ENCODE measurements at places on chromosomes 1 and 21.

- no peak for DNase-seq
Observed at GRCh38 chr1:100456880-100457279, 81.1 kb upstream of the GPR88 start.

- no peak for DNase-seq
Observed at GRCh38 chr1:180397175-180397574, 105.2 kb downstream of the ACBD6 start.

DNA sequence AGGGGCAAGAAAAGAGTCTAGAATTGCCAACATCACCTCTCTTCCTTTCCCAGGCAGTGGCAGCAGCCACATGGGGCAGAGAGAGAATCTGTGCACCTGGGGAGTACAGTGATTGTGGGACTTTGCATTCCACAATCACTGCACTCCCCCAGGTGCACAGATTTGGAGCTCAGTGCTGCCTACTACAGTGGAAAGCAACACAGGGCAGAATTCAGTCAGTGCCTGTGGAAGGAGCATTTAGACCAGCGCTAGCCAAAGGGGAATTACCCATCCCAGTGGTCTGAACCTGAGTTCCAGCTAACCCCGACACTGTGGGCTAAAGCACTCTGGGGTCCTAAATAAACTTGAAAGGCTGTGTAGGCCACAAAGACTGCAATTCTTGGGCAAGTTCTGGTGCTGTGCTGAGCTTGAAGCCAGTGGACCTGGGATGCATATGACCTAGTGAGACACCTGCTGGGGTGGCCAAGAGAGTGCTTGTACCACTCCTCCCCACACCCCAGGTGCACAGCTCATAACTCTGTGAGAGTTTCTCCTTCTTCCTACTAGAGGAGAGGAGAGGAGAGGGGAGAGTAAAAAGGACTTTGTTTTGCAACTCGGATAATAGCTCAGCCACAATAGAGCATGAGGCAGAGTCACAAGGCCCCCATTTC is 50.3 kb downstream of the NUP210L start:
- DNase-seq, result no peak

DNA sequence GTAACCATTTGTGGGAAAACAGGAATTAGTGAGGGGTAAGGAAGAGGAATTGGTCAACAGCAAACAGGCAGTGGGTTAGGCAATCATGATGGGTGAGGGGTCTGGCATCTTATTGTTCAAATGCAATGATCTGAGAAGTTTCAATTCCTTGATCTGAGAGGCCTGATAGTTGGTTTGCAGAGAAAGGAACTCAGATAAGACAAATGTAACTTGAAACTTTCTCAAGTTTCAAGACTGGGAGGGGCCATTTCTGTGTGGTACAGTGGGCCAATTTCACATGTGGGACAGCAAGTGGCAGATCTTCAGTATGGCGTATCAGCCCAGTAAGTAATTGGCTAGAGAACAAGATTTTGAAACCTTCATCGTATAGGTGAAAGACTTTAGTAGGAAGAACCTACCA is 102.5 kb downstream of the XPR1 start:
- no peak for DNase-seq

DNA sequence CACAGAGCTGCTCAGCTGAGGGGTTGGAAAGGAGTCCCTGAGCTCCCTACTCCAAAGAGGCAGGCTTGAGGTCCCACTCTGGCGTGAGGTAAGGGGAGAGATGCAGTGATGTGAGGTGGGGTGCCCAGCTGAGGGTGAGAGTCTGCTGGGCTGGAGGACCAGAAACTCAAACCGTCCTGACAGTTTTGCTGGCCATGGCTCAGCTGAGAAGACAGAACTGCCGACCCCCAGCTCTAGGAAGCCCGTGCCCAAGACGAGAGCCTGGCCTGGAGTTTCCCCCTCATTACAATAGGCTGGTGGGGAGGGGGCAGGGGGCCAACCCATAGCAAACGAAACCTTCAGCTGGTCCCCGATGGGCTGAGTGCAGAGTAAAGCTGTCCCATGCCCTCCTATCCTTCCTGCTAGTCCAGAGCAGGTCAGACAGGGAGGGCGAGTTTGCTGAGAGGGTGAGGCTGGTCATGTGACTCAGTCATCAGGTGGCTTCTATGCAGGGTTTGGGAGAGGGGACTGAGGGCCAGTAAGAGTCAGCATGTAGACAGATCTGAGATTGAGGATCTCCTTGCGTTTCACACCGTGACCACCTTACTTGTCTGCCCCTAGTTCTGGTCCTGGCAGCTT is 129.3 kb downstream of the PRDM2 start:
- DNase-seq, result no peak
